Stimulated activated memory B cell treated with anti-CD40 and anti-IgM and Interleukin-4, amounts not matched to agents 10 μg/mL and 1 μg/mL and 100 μg/mL, for 72 hours (primary cell): ENCODE measurements at places on chromosomes 3 and 15.

DNA sequence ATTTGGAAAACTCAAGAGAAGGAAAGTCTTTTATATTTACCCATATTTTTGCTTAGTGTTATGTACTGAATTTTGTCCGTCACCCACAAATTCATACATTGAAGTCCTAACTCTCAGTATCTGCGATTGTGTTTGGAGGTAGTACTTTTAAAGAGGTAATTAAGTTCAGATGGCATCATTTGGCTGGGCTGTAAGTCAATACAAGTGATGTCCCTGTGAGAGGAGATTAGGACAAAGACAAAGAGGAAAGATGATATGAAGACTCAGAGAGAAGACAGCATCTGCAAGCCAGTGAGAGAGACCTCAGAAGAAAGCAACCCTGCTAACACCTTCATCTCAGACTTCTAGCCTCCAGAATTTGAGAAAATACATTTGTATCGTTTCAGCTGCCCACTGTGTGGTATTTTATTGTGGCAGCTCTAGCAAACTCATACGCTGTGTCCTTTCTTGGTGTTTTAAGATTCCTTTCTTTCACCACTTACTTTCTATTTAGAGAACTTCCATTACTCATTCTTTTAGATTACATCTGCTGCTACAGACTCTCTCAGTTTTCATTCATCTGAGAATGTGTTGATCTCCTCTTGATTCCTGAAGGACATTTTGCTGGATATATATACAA, 17.0 kb downstream of the LRCH3 start:
- ATAC-seq: no peak

DNA sequence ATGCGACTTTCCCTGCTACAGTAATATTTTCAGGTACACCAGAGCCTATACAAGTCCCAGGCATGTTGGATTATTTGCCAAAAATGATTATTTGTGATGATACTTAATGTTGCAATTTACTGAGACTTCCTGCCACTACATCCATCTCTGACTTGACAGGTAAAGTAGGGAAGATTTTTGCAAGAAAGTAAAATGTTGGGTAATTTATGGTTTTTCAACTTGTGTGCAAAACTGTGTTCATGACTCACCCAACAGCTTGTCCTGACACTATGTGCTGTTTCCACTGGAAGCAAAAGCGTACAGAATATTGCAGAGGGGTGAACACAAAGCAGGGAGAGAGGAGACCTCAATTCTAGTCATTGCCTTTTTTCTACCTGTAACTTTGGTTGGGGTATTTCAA, 5.4 kb upstream of the CRBN start:
- ATAC-seq: no peak

DNA sequence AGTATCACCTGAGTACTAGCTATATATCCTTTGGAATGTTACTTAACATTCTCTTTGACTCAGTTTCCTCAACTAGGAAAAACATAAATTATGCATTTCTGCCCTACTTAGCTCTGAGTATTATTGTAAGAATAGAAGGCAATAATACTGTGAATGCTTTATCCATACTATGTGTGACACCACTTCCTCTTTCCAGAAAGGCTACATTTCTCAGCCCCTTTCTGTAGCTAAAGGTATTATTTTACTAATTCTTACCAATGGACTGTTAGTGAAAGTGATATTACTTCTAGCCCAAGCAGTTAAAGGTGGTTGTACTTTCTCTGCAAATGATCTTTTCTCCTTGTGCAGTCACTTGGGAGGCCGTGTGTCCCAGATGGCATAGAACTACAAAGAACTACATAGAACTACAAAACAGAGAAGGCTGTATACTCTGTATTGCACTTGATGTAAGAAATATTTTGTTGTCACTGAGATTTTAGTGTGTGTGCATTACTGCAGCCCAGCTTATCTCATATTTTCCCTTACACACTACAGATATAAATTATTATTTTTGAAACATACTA, 35.1 kb downstream of the MYH15 start:
- ATAC-seq: no peak

- ATAC-seq: no peak
These were observed 93.1 kb downstream of the ATP10A start for GRCh38 chr15:25770031-25770430.

DNA sequence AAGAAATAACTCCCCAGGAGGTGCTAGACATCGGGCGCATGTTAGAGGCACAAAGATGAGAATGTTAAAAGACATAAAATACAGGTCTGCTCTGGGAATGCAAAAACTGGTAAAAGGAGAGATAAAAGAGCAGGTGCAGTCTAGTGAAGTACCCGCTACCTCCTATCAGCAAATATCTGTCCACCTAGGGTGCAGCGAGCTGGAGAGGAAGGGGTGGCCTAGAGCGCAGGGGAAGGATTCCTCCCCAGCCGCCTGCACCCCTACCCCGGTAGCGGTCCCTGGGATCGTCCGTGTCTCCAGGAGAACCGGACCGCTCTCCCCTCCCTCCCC, 237 bp upstream of the ZNF662 start:
- ATAC-seq: no peak

- no peak for ATAC-seq
These were observed 208.1 kb downstream of the OSBPL10 start for GRCh38 chr3:31772758-31773473.

DNA sequence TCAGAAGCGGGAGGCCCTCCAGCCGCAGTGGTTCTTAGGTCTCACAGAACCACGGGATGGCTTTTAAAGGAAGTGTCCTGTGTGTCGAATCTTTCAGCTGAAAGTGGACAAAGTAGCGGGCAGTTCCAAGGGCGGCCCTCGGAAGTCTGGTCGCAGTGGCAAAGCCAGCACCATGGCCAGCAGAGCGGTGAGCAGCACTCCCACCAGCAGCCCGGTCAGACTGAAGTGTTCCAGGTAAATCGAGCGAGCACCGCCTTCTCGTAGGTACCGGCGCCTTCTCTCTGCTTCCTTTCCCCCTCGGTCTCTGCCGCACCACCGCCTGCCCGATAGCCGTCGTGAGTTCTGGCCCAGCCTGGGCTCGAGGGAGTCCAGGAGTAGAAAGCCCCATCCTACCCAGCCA, 103.6 kb upstream of the ABHD17C start:
- no peak for ATAC-seq

DNA sequence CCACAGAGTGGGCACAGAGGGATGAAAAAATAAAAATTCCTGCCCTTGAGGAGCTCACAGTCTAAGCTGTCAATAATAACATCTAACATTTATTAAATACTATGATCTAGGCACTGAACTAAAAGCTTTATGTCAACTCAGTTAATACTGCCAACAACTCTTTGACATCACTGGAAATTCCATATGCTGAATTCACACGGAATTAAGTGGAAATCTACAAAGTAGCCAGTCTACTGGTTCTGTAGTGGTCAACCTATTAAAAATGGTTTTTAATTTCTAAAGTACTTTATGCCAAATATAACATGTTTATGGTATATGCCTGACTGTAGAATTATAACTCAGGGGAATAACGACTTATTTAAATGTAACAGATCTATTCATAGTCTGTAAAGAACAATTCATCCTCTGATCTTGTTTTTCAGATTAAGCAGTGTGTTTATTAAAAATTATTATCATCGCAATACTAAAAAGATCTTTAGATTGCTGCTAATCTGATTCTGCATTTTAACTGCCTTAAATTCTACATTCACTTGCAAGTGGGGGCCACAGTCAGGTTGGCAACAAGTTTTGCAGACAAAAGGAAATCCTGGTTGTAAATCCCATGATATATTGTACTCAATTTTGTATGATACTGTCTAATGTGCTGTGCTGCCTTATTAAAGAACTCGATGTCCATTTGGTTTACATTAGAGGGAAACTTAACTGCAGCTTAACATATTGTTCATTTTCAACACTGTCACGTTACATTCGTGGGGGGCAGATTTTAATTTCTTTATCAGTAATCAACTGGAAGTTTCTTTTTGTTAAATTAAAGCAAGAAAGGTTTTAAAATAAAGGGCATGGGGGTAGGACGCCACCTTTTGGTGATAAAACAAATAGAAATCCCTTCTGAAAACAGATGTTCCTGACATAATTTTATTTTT, 2.6 kb upstream of the FOXP1 start:
- ATAC-seq: no peak

DNA sequence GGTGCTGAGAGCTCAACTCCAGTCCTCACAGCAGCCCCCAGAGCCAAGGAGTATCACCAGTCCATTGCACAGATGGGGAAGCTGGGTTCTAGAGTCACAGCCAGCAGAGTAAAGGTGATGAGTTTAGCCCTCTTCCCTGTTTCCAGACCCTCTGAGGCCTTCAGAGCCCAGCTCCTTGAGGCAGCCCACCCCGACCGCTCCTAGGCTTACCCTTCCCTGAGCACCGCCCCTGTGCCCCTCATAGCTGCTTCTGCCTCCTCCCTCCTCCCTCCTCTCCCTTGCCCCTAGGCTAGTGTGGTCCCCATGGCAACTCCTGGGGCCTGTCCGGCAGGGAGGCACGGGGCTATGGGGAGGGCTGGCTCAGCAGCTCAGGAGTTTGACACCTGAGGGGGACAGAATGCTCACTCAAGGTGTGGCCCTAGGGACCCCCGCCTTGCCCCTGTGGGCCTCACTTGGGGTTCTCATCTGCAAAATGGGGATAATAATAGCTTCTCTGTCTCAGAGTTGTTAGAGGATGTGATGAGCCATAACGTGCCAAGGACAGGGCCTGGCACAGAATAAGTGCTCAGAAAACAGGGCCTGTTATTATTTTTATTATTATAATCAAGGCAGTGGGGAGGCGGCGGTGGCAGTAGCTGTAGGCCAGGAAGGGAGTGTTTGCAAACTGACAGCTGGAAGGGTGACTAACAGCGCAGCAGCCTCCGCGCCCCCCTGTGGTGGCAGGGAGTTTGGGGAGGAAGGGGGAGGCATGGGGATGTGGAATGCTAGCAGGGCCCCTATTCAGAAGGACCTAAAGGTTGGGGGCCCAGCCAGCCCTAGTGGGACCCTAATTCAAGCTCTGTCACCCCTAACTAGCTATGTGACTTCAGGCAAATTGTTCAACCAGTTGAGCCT, 11.5 kb downstream of the CSK start:
- ATAC-seq: no peak

GRCh38 chr15:25058080-25058785, 103.4 kb downstream of the SNRPN start:
- no peak for ATAC-seq

DNA sequence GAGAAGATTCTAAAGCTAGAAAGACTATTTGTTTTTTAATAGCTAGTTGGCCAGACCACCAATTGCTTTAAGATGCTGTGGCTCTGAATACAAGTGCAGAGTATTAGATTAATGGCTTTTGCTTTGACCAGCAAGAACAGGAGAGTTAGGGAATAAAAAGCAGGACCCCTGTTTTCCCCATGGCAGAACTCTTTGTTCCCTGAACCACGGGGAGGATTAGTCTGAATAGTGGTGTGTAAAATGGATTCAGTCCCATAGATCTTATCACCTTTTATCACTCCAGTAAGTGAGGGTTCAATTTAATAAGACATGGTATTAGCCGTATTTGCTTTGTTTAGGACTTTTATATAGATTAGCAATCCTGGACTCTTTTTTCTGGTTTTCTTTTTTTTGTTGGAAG, 562.6 kb upstream of the DPPA4 start:
- no peak for ATAC-seq

DNA sequence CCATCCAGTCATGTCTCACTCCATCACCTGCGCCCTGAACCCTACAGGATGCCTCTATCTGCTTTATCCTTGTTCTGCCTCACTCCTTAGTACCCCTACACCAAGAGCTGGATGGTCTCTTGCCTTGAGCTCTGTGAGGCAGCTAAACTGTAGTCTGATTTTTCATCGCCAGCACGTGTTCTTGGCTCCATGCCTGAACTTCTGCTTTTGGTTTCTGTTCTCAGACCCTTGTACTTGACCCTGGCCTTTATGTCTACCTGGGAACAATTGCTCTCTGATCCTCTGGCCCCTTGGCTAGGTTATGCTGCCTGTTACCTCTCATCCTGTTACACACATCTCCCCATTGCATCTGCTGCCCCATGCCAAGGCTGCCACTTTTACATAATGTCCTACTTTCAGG, 318.0 kb upstream of the LMCD1 start:
- peak; percentile 56 for ATAC-seq

GRCh38 chr3:117036259-117036799, 326.8 kb downstream of the TUSC7 start:
- ATAC-seq: peak; percentile 82

DNA sequence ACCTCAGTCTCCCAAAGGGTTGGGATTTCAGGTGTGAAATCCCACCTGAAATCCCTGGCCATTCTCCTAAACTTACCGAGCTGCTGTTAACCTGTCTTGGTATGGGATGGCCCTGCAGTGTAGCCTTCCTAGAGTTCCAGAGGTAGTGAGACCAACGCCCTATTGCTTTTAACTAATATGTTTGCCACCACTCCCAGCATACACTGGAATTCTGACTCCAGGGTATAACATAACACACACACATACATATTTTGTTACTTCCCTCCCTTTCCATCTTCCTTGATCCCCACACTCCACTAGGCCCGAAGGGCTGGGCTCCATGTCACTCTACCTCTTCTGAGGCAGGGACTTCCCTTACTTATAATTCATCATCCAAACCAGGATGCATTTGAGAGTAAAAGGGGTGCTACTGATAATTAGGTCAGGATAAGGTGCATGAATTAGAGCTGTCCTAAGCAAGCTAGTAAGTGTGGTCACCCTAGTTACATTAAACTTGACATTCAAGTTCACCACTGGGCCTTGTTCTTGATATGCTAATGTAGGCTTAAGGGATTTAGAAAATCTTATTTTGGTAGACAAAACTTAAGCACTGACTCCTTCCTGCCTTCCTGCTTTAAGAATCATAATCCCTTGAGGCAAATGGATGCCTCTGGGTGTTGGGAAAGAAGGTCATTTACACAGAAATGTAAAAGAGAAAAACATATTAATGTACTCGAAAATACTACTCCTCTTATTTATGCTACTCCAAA, 317.6 kb downstream of the MAGI1 start:
- ATAC-seq: no peak

- ATAC-seq: no peak
These were observed 264.8 kb downstream of the CLSTN2 start for GRCh38 chr3:140199743-140200142.

DNA sequence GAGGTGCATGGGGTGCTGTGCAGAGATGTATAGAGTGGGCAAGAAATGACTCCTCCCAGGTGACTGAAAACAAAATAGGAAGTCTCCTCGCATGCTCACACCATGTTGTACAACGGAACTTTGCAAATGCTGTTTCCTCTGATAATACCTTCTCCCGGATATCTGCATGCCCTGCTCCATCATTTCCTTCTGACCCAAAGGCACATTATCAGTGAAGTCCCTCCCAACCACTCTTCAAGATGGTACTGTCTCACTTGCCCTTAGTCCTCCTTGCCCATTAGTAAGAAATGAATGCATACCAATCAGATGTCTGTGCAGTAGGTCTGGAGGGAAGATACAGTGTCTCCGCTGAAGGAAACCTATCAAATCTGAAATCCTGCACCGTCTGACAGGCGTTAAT, 12.0 kb downstream of the TMED3 start:
- no peak for ATAC-seq

- no peak for ATAC-seq
These were observed 114.5 kb downstream of the EPHA3 start for GRCh38 chr3:89221924-89222323.

DNA sequence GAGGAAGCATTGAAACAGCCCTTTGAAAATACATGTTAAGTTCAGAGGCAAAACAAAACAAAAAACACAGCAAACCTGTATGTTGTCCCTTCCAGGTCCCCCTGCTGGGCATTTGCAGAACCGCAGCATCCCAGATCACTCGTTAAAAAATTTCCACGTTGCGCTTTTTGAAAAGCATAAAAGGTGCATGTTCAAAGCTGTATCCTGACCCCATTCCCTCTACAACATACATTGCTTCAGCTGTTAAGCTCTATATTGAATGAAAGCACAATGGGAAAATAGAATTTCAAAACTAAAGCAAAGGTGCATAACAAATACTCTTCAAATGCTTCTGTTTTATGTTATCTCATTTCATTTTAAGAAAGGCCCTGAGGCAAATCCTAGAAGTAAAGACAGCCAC, 328.3 kb downstream of the THSD4 start:
- ATAC-seq: no peak
